ENCODE measurements at places on chromosomes 7 and 10.

DNA sequence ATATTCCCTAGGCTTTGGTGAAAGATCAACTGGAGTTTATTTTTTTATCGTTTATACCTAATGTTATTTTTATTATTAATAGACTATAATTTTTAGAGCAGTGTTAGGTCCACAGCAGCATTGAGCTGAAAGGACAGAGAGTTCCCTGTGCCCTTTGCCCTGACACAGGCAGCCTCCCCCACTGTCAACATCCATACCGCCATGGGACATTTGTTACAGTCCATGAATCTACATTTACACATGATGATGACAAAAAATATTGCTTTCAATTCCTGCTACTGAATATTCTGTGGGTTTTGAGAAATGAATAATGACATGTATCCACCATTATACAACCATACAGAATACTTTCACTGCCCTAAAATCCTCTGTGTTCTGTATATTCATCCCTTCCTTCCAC lies 1297.5 kb upstream of the SORCS1 start:
- no peak for DNase-seq

DNA sequence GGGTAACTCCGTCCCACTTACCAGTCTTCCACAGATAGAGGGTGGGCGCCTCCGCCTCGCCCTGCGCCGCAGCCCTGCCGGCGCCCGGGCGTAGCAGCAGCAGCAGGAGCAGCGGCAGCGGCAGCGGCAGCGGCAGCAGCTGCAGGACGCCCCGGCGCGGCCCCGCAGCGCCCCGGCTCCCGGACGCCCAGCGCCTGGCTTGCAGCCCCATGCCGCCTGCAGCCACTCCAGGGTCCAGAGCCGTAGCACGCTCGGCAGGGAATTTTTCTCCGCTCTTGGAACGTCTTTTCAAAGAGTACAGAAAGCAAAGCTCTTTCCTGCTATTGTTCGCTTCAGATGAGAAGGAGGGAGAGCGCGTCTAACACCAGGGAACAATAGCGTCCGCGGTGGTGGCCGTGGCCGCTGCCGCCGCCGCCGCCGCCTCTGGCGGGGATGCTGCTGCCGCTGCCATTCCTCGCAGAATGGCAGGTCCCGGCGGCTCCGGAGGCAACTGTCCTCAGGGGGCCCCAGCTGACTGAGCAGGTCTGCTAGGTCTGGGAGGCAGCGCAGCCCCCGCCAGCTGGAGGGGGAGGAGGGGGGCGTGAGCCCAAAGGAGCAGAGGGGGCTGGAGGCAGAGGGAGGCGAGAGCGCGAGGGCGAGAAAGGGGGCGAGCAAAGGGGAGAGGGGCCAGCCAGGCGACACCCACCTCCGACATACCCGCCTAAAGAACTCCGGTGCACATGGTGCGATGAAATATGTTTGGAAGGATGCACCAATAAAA lies at the start of gene THSD7A:
Gene THSD7A (minus strand): TSS at position 463 of the 760 bp plus-strand sequence. CDS start 252 bp downstream, at position 211.
- no peak for DNase-seq

- DNase-seq, result no peak
These were observed 47.6 kb downstream of the VOPP1 start for GRCh38 chr7:55524558-55525310.

GRCh38 chr10:3720228-3721019 lies 64.6 kb downstream of the KLF6 start:
- no peak for DNase-seq

DNA sequence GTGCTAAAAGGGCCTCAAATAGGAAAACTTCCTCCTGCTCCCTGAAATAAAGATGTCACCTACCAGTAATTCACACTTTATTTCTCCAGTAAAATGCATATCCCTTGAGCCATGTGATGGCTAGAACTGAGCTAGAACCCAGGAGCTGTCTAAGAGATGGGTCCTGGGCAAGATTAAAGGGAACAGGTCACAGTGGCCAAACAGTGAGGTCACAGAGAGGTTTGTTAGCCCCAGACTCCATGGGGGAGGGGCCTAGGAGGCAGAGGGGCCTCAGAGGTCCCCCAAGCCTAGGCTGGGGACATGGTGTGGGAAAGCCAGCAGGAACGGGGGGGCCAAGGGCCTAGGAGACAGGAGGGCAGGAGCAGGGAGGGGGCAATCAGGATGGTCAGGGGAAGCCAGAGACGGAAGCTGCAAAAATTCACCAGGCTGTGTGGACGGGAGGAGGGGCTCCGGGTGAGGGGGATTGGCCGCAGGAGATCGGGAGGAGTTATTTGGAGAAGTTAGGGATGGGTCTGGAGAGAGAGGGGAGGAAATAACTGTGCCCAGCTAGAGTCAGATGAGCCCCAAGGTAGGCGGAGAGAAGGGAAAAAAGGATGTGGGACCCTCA lies 3.3 kb downstream of the FBXO24 start:
- DNase-seq, result no peak

DNA sequence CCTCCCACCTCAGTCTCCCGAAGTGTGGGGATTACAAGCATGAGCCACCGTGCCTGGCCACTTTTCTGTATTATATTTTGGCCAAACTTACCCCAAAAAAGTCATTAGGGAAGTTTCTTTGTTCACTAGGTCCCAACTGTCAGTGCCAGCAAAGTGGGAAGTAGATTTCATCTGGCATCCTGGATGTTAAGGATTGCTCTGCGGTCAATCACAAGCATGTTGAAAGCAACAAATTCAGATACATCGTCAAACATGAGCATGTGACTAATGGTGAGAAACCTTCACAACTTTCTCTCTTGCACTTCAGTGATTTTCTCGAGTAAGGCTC lies 14.3 kb upstream of the LRRC17 start:
- no peak for DNase-seq

GRCh38 chr7:142487124-142487523 lies 229.3 kb upstream of the PRSS58 start:
- no peak for DNase-seq
